ENCODE measurements at places on chromosomes 7 and 10.
A peak's percentile ranks its signal among the peaks of the same experiment; 100 is the strongest.

- no peak for DNase-seq
Observed at GRCh38 chr7:8115547-8116402, 146.2 kb downstream of the ICA1 start.

GRCh38 chr7:148672041-148672440, 26.7 kb upstream of the CUL1 start:
- DNase-seq = no peak

GRCh38 chr7:120838281-120838682, 19.7 kb downstream of the TSPAN12 start:
- no peak for DNase-seq

GRCh38 chr10:76309741-76310587, 878.5 kb downstream of the LRMDA start:
- DNase-seq = no peak

GRCh38 chr7:44222776-44223261, 22.0 kb downstream of the YKT6 start:
- DNase-seq = no peak

- no peak for DNase-seq
Observed at GRCh38 chr10:123518765-123519164, 147.4 kb upstream of the GPR26 start.

DNA sequence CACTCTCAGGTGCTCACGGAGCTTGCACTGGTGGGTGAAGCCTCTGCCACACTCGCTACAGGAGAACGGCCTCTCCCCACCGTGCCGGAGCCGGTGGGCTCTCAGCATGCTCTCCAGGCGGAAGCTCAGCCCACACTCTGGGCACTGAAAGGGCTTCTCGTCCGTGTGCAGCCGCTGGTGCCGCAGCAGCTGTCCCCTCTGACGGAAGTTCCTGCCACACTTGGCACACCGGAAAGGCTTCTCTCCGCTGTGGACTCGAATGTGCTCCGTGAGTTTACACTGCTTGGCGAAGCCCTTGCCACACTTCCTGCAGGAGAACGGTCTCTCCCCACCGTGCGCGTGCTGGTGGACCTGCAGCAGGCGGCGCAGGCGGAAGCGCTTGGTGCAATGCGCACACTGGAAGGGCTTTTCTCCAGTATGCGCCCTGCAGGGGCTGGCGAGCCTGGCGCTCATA, 19.3 kb downstream of the ZNF786 start:
- no peak for DNase-seq

DNA sequence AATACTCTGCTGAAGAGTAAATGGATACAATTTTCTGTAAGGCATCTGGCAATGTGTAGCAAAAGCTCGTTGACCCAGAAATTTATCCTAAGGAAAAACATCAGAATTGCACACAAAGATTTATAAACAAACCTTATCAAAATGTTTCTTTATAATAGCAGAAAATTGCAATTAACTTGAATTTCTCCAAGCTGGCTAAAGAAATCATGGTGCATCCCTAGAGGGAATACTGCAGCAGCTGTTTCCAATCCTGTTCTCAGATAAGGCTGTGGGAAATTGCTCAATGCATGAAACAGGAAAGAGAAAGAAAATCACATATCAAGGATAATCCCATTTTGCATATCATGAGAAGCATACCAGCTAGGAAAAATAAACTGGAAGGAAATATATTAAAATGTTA, 18.7 kb downstream of the TACR2 start:
- no peak for DNase-seq

DNA sequence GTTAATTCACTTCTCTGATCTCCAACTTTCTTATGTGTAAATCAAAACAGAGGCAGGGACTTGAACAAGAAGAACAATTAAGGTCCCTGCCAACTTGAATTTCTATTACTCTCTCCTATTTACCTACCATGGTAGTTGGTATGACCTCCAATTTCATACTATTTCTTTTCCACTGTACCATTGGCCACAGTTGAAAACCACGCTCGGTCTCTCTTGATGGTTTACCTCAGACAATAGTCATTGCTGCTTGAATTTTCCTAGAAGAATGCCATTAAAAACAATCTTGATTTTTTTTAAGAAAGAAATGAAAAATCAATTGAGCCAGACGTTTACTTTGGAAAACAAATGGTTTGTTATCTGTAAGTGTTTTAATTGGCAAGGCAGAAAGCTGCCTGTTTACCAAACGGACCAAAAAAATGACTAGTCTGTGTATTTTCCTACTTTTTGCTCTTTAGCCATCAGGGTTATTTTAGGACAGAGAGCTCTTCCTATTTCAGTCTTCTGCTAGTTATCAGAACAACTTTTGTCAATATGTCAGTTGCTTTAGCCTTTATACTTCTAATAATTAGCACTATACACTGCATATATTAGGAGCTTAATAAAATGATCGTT, 157.5 kb upstream of the PLXDC2 start:
- DNase-seq = no peak

DNA sequence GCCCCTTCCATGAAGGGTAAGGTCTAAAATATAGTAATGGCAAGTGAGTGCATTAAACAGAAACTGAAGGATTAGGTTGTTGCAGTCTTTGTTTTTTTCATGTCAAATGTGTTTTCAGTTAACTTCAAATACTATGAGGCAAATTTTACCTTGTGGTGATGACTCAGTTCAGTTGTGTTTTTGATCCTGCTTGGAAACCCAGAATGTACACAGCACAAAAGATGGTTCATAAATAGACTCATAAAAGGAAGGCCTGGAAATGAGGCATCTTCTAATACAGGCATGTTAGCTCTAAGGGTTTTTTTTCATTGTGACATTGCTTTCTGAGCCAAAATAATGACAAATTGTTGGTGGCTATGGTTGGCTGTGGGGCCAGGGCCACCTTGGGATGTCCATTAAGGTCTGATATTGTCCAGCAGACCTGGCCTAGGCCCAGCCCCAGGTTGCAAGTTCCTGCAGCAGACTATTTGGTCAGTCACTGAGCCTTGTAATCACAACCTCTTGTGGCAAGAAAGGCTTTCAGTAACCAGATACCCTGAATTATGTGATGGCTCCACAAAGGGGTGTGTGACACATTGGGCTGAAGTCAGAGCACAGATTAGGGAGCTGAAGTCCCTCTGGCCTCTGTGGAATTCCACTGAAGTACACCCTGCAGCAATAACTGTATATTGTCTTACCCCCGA, 69.0 kb upstream of the SAMD8 start:
- no peak for DNase-seq

- DNase-seq = no peak
Observed at GRCh38 chr7:2079332-2080059, 153.2 kb downstream of the MAD1L1 start.

GRCh38 chr10:112904000-112904399, 46.0 kb upstream of the TCF7L2 start:
- DNase-seq = no peak

GRCh38 chr7:127981965-127982364, 49.3 kb downstream of the LRRC4 start:
- DNase-seq = no peak

GRCh38 chr10:127890216-127890615, 2.5 kb downstream of the CLRN3 start:
- no peak for DNase-seq

DNA sequence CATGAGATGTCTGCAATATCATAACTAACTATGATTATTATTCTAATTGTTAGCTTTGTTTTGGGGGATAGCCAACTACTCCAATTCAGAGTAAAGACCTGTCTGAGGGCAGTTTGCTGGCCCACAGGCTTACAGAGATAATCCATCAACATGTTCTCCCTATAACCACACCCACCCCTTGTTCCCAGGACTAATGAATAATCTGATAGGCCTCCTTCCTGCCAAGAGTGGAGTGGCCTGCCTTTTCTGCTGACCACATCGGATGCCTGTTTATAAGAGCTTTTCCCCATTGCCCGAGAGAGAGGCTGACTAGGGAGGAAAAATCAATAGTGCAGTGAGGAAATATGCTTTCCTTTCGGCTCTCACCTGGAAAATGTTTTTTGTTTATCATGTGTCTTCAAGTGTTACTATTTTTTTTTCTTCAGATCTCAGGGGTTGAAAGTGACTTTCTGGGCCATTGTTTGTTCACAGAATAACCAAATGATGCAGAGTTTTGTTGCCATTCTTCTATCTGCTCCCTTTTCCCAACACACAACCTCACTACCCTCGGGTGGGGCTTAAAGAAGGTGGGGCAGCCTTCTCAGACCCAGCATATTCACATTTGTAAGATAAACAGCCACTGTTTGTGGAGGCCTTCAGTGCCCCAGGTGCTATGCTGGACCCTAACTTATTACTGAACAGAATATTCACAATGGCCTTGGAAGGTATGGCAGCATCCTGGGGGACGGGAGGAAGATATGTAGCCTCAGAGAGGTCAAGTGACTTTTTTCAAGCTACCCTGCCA, 38.4 kb downstream of the PLPP4 start:
- DNase-seq = no peak

DNA sequence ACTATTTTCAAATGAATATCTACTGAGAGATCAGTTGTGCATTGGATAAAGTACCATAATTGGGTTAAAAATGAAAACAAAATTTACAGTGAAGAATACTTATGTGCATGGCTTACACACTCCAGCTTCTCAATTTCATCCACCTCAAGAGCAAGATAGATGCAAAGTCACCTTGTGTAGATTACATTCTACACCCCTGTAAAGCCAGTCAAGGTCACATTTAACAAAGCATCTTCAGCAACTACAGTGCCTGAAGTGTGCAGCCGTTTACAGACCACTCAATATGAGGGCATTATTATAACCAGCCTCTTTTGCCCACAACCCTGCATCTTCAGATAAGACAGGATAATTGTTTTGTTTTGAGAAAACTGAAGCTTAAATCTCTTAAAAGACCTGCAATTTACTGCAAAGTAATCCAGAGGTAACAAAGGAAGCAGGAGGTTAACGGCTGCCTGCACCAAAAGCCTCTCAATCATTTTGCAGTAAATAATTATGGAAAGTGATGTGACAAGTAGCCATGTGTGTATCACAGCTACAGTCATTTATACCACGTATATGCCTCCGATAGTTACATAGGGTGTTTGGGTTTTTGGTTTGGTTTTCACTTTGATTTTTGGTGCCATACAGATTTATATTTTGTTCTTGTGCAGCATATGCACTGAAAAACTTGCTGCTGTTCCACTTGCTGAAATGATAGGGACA, 4.9 kb downstream of the PURB start:
- DNase-seq = no peak

- DNase-seq = no peak
Observed at GRCh38 chr7:26898891-26899290, 34.5 kb upstream of the SKAP2 start.

GRCh38 chr10:86139066-86139657, 227.4 kb downstream of the GRID1 start:
- DNase-seq = no peak

- DNase-seq = no peak
Observed at GRCh38 chr7:43456200-43456599, 126.7 kb upstream of the STK17A start.

- no peak for DNase-seq
Observed at GRCh38 chr10:58853668-58854067, 322.8 kb upstream of the PHYHIPL start.

DNA sequence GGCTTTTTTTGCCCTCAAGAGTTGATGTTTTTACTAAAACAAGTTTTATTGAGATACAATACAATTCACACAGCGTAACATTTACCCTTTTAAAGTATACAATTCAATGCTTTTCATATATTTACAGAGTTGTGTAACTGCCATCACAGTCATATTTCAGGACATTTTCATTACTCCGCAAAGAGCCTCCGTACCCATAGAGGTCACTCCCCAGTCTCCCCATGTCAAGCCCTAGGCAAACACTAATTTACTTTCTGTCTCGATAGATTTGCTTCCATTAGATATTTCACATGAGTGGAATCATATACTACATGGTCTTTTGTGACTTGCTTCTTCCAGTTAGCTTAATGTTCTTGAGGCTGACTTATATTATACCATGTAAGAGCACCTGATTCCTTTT, 183.8 kb downstream of the PRKCQ start:
- DNase-seq = no peak

GRCh38 chr7:87567052-87567451, 33.6 kb downstream of the ABCB1 start:
- no peak for DNase-seq

DNA sequence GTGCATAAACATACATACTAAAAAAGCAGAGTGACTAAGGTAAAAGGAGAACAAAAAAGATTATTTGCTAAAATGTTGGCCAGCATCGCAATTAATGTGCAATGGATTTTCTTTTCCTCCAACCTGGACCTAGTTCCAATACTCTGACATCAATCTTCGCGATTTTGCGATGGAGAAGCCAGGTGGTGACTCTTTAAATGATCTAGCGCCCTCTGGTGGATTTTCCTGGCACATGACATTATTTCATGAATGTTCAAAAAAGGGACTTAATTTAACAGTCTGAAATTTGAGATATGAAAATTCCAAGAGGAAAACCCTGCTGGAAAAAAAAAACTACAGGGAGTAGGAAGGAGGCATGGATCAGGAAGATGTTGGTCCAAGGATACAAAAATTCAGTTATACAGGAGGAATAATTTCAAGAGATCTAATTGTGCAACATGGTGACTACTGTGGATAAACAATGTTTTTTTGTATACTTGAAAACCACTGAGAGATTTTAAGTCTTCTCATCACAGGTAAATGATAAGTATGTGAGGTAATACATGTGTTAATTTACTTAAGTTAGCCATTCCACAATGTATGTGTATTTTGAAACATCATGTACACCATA, 4.3 kb upstream of the KCNMA1 start:
- DNase-seq = peak; percentile 45

- DNase-seq = no peak
Observed at GRCh38 chr10:48655411-48656240, 29.0 kb upstream of the WDFY4 start.

DNA sequence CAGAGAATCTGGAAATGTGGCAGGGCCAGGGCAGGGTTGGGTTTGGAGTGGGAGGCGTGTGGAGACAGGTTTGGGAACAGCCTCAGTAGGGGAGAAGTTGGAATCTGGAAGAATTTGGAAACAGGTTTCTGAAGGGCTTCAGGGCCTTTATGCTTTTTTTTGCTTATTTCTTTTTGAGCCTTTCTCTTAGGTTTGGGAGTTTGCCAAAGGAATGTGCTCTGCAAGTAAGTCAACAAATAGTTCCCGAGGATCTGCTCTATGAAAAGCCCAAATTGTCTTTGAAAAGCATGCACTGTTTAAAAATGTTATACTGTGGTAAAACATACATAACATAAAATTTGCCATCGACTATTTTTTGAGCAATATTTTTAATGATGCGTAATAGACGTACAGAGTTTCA, 86.7 kb upstream of the ADRB1 start:
- DNase-seq = no peak

DNA sequence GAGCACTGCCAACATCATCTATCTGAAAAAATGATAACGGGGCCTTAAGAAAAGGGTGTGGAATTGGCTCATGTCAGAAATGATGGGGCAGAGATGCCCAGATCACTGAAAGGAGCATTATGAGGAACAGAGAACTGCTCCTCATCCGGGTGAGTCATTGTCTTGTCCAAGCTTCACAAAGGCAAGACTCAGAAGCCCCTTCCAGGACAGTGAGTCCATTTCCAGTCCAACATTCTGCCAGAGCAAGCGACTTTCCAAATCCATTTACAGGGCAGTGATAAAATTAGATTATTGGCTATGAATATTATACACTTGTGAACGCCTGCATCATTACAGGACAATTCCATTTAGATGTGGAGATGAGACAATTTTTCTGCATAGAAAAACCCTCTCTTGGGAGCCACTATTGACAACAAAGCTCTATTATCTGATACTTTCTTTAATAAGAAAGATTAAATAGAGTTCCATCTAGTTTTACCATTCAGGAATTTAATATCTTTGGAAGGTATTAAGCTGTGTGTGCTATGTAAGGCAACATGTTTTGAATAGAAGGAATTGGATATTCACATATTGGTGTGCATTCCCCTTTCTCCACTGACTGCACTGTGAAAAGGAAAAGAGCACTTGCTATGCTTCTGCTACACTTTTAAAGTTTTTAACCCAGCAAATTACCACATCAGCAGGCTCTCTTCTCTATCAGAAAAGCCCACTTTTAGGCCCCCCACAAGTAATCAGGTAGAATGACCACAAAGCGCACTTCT, 159.6 kb downstream of the NRP1 start:
- no peak for DNase-seq
